ENCODE measurements at places on chromosomes 11 and 22.

DNA sequence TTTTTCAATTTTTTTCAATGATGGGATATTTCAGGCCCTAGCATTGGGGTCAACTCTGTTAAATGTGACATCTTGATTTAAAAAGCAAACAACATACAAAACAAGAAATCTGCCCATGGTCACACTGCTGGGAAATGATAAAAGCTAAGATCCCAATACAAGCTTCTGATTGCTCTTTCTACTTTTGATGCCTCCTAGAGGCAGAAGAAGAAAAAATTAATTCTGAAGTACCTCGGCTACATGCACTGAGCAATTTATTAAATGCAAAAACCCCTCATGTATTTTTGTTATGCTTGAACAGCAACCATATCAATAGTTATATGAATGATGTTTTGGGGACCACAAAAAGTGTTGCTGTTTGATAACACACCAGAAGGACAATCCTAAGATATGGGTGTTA is 342.1 kb upstream of the NARS2 start:
- no peak for DNase-seq

DNA sequence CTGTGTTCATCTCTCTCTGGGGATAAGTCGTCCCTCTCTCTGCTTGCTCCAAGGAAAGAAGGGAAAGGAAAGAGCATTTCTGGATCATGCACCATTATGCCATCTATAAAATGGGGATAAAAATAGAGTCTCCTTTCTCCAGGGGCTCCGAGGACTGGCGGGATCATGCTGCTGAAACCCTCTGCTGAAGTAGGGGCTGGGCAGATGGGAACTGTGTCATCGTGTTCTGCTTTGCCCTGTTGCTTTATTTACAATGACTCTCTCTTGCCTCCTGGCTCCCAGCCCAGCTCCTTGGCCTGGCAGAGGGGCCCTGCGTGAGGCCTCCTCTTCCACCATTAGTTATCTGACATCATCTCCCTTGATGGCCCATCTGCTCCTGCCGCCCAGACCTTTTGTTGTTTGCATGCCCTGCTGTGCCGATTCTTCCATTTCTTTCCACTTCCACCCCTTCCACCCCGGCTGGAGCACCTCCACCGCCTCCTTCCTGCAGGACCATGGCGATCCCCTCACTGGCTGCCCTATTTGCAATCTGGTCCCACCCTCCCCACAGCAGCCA is 200.9 kb downstream of the MYO18B start:
- DNase-seq = peak; percentile 4

DNA sequence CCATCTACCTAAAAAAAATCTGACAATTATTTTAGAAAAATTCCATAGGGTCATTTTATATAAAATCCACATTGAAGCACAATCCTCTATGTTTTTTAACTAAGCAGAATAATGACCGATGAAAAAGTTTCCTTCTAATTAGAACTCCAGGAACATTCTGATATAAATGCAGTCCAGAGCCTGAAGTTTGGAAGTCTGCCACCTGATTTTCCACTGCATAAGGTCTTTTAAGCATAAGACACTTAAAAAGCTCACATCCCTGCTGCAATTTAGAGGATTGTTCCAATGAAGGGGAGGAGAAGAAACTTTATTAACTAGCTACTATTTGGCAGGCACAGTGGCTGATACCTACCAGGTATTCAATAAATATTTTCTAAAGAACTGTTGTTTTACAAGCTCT is 570.3 kb upstream of the ANO5 start:
- DNase-seq = no peak

- DNase-seq = no peak
Observed at GRCh38 chr22:25223269-25223850, 3.9 kb downstream of the CRYBB2 start.

DNA sequence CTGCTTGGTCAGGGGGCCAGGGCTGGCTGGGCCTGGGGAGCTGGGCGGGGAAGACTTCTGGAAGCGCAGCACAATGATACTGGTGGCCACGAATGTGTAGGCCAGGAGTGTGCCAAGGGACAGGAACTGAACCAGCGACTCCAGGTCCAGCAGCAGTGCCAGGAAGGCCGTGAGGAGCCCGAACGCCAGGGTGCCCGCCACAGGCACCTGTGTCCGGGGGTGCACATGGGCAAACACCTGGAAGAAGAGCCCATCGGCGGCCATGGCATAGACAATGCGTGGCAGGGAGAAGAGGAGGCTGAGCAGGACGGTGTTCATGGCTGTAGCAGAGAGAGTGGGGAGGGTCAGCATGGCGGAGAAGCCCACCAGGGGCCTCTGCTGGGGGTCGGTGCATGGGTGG is 2.3 kb downstream of the SLC7A4 start:
- DNase-seq = no peak

GRCh38 chr22:29183971-29184848 is 21.5 kb upstream of the EMID1 start:
- no peak for DNase-seq

DNA sequence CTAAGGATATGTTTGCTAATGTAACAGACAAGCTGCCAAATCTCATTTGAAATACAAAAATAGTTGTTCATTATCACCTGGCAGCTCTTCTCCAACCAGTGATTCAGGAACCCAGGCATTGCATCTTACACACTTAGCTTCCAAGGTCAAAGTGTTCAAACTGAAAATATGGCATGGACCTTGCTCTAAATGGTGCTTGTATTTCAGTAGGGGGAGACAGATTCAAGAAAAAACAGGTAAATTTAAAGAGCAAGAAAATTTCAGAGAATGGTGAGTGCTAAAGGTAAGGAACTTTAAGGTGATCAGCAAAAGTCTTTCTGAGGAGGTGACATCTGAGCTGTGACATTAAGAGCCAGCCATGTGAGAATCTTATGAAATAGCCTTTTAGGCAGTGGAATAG is 82.8 kb upstream of the E2F8 start:
- DNase-seq = no peak

DNA sequence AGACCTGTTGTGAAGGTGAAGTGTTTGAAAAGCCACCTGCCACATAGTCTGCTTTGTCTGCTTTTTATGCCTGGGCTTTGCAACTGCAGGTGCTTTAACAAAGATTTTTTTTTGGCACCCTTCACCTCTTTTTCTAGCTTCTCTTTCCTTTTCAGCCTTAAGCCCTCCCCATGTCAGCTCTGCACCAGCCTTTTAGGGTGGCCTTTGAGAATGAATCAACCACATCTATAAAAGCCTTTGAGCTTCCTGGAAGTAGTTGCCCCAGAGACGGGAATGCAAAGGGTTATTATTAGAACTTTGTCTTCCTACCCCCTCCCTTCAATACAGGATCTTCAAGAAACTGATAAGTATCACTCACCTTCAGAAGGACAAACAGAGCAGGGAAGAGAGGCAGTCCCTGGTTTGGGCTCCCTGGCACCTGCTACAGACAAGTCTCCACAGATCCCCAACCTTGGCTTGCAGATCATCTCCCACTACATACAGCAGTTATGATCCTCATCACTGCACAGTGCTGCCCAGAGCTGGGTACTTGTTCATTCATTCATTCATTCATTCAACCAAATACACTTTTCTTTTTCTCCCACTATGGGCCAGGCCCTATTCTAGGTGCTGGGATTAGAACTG is 8.0 kb downstream of the PVALB start:
- DNase-seq = no peak

DNA sequence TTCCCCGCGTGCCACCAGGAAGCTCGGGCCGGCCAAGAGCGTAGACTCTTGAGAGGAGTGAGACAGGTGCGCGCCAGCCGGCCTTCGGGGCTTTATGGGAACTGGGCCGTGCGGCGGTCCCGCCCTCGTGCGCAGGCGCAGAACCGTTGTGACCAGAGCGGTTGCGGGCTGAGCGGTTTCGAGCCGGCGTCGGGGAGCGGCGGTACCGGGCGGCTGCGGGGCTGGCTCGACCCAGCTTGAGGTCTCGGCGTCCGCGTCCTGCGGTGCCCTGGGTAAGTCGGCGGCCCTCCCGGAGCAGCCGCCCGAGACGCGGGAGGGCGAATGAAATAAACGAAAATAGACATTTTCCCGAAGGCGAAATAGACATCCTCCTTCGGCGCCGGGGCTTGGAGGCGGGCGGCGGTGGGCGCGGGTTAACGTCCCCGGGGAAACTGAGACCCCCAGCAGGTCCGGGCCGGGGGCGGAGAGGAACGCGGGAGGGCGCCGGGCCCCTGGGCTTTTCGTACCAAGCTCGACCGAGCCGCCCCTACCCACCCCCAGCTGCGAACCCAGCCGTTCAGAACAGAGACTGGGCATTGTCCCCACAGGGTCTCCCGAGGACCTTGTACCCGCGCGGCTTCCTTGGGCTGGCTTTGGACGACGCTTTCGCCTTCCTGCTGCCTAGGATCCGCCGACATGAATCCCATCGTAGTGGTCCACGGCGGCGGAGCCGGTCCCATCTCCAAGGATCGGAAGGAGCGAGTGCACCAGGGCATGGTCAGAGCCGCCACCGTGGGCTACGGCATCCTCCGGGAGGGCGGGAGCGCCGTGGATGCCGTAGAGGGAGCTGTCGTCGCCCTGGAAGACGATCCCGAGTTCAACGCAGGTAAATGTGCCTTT is at the start of gene ASRGL1:
TSS of gene ASRGL1 (plus strand) at position 146 of the 879 bp plus-strand sequence. CDS start at position 676, 530 bp downstream.
- DNase-seq = peak; percentile 49

- DNase-seq = peak; percentile 16
Observed at GRCh38 chr11:78212586-78213371, 24.1 kb downstream of the USP35 start.

- DNase-seq = no peak
Observed at GRCh38 chr11:41497974-41498373, 38.5 kb upstream of the LRRC4C start.

- DNase-seq = no peak
Observed at GRCh38 chr11:76391021-76391420, 9.9 kb downstream of the GVQW3 start.

- no peak for DNase-seq
Observed at GRCh38 chr11:80320226-80320625, 879.4 kb upstream of the TENM4 start.

DNA sequence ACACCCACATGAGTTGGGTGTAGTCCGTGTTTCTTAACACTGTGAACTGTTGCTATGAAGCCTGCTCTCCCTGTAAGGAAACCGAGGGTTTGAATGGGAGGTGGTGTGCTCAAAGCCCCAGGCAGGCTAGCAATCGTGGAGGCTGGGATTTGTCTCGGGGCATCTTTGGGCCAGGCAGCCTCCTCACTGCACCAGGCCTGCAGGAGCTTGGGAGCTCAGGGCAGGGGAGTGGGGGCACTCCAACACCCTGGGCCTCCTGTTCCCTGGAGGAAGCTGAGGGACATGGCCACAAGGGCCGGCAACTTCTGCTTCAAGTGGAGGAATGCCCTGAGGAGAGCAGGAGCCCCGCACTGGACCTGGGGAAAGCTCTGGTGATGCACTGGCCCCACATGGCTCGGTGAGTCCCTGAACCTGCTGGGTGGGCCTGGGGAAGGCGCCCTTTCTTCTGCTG is 164.7 kb upstream of the B3GAT1 start:
- no peak for DNase-seq

DNA sequence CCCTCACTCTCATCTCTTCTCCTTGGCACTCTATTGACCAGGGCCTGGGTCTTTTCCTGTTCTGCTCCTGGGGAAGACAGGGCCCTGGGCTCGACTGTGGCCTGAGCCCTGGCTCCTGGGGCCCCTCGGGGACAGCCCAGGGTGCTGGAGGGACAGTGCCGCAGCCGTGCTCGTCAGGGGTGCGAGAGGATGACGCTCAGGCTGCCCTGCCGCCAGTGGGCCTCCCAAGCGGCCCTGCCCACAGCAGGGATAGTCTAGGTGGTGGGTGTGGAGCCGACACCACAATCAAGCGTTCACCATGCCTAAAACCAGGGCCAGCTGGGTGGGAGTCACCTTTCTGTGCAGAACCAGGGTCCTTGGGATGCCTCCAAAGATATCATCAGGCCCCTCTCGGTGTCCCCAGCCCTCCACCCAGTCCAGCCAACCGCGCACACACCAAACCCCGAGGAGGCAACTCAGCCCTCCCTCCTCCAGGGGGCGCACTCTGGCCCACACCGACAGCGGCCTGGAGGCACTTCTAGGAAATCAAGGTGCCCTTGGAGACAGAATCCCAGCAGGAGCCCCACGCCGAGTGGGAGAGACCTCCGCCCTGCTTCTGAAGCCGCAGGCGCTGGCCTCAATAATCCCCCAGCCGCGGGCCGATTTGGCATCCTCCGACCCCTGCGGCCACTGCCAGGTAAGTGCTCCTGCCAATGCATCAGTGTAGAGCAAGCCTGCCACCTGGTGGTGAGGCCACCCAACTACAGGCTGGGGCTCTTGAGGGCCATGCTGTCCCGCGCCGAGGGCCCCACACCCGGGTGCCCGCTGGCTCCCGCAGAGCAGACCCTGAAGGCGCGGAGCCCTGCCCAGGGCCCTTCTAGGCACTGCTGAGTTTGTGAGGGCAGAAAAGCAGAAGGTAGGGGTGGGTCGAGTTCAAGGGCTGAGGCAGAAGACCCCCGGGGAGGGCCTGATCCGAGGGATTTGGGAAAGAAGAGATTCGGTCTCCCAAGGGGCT is 496.4 kb downstream of the BUD13 start:
- peak; percentile 41 for DNase-seq

GRCh38 chr11:133058501-133058900 is 473.8 kb downstream of the OPCML start:
- no peak for DNase-seq

GRCh38 chr11:20158597-20159257 is 1.5 kb downstream of the DBX1 start:
- DNase-seq = peak; percentile 74

DNA sequence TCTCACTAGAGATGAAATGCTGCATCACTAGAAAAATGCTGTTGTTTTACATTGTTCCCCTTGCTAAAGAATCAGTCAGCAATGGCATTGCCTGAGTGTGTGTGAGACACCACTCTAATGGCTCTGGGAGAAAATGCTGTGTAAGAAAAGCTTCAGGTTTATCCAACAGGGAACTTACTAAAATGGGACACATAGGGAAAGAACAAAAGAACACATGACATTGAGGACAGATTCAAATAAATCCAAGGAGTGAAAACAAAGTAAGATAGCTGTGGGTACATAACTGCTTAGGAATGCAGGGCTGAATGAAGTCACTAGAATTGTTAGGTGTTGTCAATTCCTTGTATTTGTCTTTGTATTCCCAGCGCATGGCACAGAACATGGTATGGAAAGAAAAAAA is 24.2 kb downstream of the BLID start:
- peak; percentile 71 for DNase-seq

DNA sequence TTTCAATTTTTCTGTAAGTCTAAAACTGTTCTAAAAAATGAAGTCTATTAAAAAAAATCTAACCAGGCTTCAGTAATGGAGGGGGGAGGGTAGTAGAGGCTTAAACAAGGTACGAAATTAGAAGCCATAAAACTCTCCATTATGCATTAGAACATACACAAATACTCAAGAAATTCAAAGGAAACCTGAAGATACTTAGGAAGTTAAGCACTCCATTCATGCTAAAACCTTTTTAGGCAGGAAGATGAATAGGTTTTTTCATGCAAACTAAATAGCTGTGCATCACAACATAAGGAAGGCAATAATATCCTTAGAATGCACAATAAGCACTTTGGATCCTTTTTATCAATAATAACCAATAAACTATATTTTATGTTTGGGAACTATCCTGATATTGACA is 2.4 kb downstream of the RAB6A start:
- DNase-seq = no peak

- no peak for DNase-seq
Observed at GRCh38 chr11:126268361-126268707, 361 bp downstream of the SRPRA start.

DNA sequence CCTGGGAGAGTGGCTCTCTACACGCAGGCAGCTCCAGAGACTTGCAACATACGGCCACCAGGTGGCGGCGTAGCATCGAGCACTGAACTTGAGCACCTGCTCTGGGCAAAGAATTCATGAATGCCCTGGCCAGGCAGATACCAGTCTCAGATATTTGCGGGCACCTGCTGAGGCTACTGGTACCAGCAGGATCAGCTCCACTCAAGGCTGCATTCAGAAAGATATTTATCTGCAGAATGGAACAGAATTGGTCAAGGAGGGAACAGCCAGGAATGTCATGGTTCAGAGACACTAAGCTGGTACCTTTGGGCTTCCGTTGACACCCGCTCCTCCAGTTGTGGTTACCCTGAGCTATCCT is 10.8 kb upstream of the CCDC86 start:
- peak; percentile 62 for DNase-seq
